ENCODE measurements at places on chromosomes 1 and 21.

GRCh38 chr1:10001016-10001665 lies 4.1 kb downstream of the RBP7 start:
- no peak for DNase-seq

- no peak for DNase-seq
These were observed 53.1 kb downstream of the SH3GLB1 start for GRCh38 chr1:86757272-86757984.

GRCh38 chr21:45383615-45384201 lies 21.3 kb upstream of the COL18A1 start:
- DNase-seq: no peak

DNA sequence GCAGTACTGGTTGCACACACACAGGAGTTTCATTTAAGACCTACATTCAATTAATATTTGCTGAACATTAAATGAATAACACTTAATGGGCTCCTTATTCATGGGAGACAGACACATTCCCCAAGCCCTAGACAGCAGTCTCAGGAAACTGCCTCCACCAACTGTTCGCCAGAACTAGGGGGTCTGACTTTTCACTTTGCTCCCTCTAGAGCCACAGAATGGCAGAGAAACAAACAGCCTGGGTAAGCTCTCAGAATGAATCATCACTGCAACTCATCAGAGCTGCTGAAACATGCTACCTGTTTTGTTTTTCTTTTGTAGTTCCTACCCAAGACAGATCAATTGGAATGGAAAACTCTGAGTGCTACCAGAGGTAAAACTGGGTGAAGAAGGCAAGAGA lies 31.7 kb downstream of the ELK4 start:
- no peak for DNase-seq

DNA sequence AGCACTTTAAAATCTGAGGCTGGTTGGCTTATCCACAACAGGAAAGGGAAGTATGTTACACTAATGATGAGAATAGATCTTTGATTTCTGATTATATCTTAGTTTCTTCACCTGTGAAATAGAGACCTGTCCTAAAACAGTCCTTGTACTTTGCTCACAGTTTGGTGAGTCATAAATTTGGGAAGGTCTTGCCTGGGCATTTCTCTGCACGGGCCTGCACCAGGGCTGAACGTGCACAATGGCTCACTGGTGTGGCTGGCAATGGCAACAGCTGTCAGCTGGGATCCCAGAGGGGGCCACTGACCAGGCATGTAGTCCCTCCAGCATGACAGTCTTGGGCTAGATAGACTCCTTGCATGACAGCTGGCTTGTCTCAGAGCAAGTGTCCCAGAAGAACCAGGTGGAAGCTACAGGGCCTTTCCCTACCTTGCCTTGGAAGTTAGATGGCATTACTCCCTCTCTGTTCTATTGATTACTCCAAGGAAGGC lies 367.4 kb downstream of the DISC1 start:
- no peak for DNase-seq

DNA sequence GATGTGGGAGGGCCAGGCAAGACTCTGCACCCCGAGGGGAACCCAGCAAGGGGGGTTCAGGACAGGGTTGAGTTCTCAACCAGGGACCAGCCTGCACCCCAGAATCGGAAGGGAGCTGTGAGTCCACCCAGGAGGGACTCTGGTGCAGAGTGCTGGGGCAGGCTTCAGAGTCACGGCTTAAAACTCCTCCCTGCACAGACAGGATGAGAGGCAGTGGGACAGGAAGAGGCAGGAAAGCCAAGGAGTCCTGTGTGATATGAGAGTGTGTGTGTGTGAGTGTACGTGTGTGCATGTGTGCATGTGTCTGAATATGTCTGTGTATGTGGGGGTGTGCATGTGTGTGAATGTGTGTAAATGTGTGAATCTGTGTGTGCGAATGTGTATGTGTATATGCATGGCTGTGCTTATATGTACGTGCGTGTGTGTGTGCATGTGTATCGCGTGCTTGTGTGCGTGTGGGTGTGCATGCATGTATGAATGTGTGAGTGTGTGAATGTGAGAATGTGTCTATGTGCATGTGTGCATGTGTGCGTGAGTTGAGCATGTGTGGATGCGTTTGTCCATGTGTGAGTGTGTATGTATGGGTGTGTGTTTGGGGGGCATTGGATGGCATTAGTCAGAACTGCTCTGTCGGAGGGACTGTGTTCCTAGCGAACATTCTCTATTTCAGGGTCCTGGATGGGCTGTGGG lies 52.2 kb downstream of the UMODL1 start:
- no peak for DNase-seq

DNA sequence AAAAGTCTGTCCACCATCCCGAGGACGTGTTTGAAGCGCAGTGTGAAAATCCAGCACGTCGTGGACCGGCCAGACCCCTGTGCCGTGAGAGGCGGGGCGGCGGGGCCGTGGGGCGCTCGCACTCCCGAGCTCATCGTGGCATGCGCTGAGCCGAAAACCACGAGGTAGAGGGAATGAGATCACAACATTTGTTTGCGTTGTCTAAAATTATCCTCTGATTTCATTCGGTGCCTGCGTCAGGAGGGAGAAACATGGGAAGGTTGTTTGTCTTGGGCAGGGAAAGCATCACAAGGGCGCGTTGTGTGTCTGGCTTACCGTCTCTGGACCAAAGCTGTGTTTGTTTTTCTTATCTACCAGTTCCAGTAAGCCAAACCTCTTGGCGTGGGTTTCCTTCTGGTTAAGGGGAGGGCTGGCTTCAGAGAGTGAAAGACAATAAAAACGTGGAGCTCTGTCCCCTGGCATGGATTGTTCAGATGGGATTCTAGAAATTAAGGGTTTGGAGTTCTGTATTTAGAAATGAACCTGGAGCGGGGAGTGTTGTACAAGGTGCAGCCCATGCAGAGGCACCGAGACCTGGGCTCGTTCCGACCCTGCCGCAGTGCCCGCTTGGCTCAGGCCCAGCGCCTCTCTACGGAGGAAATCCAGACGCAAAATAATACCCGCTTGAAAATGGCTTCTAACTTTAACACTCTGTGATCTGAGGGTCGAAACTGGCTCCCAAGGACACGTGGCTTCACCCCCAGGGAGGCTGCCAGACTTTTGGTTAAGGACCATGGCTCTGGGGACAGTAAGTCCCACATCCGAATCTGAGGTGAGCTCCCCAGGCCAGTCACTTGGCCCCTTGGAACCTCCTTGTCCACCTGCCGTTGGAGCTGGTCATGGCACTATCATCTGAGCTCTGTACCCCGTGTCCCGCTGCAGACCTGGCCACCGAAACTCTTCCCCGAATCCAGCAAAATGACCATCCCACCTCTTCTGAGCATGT lies 68.7 kb upstream of the FAM3B start:
- DNase-seq: no peak

DNA sequence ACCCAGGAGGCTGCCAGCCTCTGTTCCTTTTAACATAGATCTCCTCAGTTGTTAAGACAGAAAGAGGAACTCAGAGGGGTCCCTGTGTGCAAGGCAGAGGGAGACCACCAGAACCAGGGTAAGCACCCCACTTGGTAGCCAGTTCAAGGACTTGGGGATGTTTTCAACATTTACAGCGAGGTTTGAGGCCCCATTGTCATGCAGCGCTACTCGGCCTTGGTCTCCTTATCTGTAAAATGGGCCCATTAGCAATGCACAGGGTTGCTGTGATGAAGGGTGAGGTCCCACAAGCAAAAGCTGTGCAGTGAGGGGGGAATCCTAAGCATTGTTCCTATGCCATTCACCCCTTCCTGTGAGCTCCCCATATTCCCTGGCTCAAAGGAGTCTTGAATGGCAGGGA lies 4.2 kb downstream of the SIM2 start:
- DNase-seq: no peak

- DNase-seq: no peak
These were observed 1.1 kb downstream of the ITLN1 start for GRCh38 chr1:160883581-160884513.

DNA sequence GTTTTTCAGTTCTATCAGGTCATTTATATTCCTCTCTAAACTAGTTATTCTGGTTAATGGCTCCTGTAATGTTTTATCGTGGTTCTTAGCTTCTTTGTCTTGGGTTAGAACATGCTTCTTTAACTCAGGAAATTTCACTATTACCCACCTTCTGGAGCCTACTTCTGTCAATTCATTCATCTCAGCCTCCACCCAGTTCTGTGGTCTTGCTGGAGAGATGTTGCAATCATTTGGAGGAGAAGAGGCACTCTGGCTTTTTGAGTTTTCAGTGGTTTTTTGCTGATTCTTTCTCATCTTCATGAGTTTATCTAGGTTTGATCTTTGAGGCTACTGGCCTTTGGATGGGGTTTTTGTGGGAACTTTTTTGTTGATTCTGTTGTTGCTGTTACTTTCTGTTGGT lies 213.0 kb downstream of the BRINP2 start:
- no peak for DNase-seq

GRCh38 chr1:941588-942383 lies 17.3 kb downstream of the NOC2L start:
- no peak for DNase-seq

DNA sequence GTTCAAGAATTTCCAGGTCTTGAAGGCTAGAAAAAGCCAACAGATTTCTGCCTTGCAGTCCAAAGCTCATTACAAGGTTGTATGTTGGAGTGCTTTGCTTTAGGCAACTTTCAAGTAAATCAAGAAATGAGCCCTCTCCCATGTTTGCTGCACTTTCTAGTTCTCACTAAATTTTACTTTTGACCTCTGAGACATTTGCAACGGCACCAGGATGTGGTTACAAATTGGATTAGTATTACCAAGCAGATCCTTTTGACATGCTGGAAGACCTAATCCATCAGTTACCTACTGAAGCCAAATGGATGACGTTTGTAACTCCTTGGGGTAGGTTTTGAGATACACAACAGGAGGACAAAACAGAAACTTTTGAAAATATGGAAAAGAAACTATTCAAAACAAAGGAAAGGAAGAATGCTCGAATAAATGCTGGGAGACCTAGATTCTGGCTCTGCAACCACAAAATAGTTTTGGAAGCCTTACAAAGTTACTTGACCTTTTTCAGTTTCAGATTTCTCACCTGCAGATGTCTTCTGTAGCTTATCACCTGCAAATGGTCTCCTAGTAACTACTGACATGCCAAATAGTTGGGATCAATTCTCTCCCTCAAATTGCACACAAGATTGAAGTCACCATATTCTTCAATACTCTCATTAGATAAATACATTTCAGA lies 251.7 kb upstream of the ADGRL2 start:
- no peak for DNase-seq

DNA sequence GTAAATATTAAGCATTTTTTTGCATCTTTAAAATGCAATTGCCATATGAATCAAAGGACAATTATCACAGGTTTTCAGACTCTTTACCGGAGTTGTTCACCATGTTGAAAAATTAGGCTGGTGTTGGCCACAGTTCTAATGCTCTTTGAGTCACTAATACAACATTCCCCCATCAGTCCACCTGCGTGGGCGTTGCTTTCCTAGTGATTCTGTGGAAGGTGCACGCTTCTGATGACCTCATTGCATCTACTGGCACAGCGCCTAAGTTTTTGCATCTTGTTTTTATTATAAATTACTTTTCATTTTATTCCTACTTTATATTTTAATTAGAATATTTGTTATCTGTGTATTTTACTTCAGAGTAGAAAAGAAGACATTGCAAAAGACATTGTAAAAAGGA lies 4.7 kb upstream of the F5 start:
- no peak for DNase-seq

- DNase-seq: no peak
These were observed 111.2 kb upstream of the LBR start for GRCh38 chr1:225539069-225539468.

- no peak for DNase-seq
These were observed 193.8 kb downstream of the KCNH1 start for GRCh38 chr1:210940081-210940617.
